Hematopoietic multipotent progenitor cell treated with erythropoietin and hydrocortisone succinate and interleukin-3 and kit ligand, for 17 days (in vitro differentiated cells): ENCODE measurements at places on chromosomes 1 and 21.

DNA sequence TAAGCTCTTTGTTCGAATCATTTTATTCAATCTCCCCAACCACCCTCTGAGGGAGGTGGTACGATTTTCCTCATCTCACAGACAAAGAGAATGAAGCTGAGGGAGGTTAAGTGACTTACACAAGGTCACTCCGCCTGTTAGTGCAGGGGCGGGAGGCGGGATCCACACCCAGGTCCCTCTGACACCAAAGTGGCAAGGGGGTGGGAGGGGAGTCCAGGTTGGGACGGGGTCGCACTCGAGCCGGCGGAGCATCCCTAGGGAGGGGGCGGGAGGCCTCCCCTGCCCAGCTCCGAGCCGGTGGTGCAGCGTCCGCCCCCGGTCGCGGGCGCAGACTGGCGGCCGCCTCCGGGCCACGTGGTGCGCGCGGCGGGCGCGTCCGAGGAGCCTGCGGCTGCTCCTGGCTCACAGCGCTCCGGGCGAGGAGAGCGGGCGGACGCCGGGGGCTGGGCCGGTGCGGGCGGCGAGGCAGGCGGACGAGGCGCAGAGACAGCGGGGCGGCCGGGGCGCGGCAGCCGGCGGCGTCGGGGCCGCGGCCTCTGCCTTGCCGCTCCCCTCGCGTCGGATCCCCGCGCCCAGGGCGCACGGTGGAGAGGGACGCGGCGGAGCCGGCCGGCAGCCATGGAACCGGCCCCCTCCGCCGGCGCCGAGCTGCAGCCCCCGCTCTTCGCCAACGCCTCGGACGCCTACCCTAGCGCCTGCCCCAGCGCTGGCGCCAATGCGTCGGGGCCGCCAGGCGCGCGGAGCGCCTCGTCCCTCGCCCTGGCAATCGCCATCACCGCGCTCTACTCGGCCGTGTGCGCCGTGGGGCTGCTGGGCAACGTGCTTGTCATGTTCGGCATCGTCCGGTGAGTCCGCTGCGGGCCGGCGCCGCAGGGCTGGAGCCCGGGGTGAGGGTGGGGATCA, at the start of gene OPRD1:
OPRD1 (plus strand) TSS at position 405 of the 903 bp plus-strand sequence; CDS start at position 619, 214 bp downstream.
- no peak for DNase-seq

GRCh38 chr1:115765091-115765490, 3.4 kb downstream of the CASQ2 start:
- no peak for DNase-seq

DNA sequence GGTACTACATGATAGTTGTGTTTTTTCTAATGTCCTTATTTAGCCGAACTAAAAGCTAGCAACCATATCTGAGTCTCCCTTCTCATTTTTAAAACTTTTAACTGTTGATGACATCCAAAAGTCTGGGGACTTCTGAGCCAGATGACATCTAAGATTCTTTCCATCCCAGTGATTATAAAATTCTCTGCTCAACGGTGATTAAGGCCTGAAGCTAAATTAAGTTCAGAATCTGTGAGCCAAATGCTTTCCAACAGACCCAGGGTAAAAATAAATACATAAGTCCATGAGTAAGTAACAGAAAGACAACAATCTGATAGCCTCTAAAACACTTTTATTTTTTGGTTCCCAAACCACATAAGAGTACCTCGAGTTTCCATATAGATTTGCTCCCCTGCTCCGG, 13.1 kb upstream of the PTP4A2 start:
- no peak for DNase-seq

DNA sequence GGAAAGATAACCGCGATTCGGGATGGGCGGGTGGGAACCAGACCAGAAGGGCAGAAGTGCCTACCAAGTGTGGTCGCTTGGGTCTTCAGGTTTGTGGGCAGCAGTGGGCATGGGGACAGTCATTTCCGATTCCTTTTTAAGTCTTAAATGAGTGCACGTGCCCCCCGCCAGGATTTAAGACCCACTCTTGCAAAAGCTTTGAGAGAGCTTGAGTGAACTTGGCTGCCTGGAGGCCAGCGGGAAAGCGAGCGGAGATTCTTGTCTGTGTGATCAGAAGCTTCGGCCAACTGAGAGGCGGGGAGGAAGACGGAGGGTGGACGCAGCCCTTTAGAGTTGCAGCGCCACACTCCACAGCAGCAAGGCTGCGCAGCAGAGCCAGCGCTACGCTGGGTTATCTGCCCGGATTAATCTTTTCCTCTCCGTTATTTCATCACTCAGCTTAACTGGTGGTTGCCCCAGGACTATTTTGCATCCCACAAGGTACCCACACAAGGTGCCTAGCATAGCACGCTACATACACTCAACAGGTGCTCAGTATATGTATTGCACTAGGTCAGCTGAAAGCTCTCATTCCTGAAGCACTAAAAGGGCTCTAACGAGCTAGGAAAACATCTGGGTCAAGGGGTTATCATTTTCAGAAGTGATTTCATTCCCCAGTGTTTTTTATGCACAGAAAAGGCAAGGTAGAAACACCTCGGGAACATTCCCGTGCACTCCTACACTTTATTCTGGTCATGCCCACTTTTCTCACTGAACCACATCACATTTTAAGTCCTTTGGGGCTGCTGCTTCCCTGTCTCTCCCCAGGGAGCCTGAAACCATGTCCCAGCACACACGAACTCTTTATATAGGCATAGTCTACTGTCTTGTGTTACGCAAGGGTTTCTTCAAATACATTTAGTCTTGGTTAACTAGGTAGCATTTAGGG, 1.5 kb upstream of the BATF3 start:
- DNase-seq = no peak

DNA sequence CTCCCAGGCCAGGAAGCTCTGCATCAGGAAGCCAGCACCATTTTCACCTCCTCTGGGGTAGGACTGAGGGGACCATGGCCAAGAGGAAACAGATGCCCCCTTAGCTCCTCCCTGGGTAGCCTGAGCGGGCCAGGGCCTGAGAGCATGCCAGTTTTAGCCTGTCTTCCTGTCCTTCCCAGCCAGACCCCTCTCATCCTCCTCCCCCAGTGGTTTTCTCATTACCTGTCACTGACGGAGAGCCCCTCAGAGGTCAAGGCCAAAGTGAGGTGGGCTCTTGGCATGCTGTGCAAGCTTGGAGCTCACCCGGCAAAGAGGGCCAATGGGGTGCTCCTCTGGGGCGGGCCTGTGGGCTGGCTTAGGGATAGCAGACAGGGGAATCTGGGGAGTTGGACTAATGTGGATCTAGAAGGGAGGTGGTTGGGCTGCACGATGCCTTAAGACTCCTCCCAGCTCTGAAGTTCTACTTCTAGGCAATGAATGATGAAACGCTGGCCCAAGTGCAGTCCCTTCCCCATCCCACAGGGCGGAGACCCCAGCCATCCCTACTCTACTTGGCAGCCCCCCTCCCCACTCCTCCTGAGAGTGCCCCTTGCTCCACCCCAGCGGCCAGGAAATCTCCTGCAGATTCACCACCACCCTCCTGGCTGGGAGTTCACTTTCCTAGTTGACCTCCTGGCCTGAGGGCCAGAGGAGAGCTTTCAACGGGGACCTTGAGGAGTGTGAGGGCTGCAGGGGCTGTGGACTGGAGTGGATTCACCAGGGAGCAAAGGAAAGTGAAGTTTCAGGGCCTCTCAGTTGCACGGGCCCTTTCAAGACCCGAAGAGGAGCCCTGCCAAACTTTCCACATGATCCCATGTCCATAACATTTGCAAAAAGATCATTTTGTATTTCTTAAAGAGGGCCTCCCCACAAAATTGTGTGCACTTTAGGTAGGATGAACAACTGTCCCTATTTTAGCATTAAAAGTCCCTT, 9.4 kb upstream of the LMNA start:
- peak; percentile 8 for DNase-seq

DNA sequence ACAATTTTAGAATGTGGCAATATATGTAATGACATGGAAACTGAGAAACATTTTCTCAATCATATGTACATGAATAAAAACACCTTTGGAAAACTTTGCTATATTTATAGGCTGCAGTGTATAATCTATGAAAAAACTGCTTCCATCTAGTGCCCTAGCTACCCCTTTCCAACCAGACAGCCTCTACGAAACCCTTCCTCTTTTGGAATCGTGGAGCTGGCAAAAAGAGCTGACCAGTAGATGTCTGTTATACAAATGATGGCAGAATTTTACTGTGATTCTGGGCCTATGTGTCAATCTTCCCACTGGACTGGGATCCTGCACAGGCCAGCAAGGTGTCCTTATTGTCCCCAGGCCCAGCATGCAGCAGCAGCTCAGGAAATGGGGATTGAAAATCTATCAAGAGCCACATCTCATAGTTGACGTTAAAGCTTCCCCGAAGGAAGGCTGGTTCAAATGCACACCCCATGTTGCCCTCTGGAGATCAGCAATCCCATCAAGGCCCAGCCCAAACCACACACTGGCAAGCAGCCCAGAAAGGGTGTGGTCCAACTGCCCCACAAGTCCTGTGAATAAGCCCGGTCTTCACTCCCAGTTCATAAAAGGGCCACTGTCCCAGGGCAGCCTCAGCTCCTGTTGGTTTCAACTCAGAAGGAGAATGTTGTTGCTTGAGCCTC, 8.8 kb upstream of the FAM20B start:
- DNase-seq = peak; percentile 98
